Effector memory CD4-positive, alpha-beta T cell (primary cell): ENCODE measurements at places on chromosomes 5 and 9.

DNA sequence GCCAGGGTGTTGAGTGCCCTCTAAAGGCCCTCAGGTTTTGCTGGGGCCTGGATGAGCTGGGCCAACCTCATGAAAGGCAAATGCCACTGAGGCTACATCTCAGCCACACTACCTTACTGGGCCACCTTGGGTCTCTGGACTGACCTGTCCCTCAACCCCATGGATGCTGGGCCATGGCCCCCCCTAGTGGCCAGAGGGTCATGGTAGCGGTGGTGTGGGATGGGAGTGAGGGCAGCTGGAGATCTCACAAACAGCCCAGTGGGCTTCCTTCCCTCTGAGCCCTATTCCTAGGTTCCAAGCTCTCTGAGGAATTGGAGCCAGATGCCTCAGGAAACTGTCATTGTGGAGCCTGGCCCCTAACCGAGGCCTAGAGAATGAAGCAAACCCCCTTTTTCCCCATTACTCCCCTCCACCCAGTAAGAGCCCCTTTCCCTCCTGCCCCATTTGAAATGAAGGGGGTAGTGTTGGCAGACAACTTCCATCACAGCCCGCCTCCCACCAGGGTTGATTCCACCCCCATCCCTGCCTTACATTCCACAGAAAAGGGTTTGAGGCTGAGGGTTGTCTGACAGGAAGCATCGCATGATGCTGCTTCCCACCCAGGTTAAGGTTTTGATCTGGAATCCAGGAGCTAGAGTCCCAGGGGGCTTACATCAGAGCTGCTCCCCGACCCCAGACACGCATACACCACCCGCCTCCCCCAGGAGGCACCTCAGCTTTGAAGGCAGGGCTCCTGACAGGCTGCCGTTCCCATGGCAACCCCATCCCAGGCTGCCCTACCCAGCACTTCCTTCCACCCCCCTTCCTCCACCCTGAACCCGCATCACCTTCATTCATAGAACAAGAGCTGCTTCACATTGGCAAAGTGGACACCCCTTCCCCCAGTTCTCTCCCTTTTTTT lies 63.9 kb downstream of the PCDH1 start:
- H3K4me3 ChIP-seq, result no peak overlapping the region
- H3K36me3 ChIP-seq, result no peaks in the 10 kb centered on the region
- H3K4me1 ChIP-seq, result no peaks in the 10 kb centered on the region
- peaks cover 12% of the 10 kb centered on the region for H3K27me3 ChIP-seq
- H3K27ac ChIP-seq, result no peak overlapping the region

GRCh38 chr5:173697931-173698579 lies 81.6 kb upstream of the BOD1 start:
- H3K4me3 ChIP-seq, result no peak overlapping the region
- no peak for DNase-seq
- no peaks in the 10 kb centered on the region for H3K36me3 ChIP-seq
- H3K27me3 ChIP-seq, result no peaks in the 10 kb centered on the region
- no peak overlapping the region for H3K27ac ChIP-seq

DNA sequence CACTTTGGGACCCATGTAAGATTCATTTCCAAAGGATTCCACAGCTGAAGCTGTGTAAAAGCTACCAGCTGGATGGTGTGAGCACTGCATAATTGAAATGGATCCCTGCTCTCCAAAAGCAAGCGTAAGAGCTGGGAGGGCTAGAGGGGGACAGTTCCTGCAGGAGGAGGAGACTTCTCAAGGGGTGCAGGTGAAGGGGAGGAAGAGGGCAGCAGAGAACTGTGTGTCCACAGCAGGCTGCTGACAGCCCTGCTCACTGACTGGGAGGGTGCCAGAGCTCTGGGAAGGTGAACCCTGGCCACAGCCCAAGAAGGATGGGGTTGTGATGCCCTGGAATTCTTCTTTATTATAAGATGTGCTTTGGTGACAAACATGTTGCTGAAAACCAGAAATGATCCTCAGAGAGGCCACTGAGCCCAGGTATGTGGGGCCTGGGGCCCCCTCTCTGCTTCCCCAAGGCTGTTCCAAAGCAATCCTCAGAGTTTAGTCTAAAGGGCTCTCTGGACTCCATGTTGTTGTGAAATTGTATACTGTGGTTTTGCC lies 112.8 kb upstream of the SLC25A48 start:
- no peaks in the 10 kb centered on the region for H3K4me1 ChIP-seq
- no peak overlapping the region for H3K4me3 ChIP-seq
- H3K36me3 ChIP-seq, result no peaks in the 10 kb centered on the region
- H3K27ac ChIP-seq, result no peak overlapping the region

- H3K27ac ChIP-seq, result no peak overlapping the region
- no peaks in the 10 kb centered on the region for H3K4me1 ChIP-seq
- DNase-seq, result no peak
- no peaks in the 10 kb centered on the region for H3K27me3 ChIP-seq
- H3K36me3 ChIP-seq, result no peaks in the 10 kb centered on the region
- no peak overlapping the region for H3K4me3 ChIP-seq
Measured at GRCh38 chr9:81522716-81523551, 166.4 kb downstream of the TLE1 start.

DNA sequence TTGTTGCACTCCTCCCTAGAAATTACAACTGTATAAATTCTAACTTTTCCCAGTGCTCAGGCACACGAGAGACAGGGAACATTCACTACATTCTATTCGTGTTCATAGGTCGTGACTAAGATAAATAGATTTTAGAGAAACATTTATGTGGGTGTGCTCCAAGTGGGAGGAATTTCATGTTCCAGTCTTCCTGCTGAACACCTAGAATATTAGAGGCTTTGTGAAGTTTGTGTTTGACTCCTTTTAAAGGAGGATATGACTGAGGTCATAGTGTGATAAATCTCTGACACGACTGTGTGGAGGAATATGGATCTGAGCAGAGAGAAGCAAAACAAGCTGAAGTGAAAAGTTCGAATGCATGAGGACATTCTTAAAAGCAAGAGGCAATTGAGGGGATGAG lies 355.3 kb downstream of the ZSWIM6 start:
- H3K4me3 ChIP-seq, result no peak overlapping the region
- no peaks in the 10 kb centered on the region for H3K27me3 ChIP-seq
- DNase-seq, result no peak
- H3K27ac ChIP-seq, result no peak overlapping the region
- no peaks in the 10 kb centered on the region for H3K4me1 ChIP-seq

- peaks cover 1% of the 10 kb centered on the region for H3K36me3 ChIP-seq
- H3K27me3 ChIP-seq, result no peaks in the 10 kb centered on the region
- H3K4me1 ChIP-seq, result no peaks in the 10 kb centered on the region
- no peak overlapping the region for H3K4me3 ChIP-seq
- DNase-seq, result no peak
Measured at GRCh38 chr5:14842117-14842516, 29.5 kb downstream of the ANKH start.

- no peaks in the 10 kb centered on the region for H3K36me3 ChIP-seq
- no peaks in the 10 kb centered on the region for H3K27me3 ChIP-seq
- H3K4me3 ChIP-seq, result no peak overlapping the region
- no peak overlapping the region for H3K27ac ChIP-seq
Measured at GRCh38 chr9:8876303-8876702, 1076.7 kb upstream of the DMAC1 start.

- H3K4me1 ChIP-seq, result no peaks in the 10 kb centered on the region
- H3K36me3 ChIP-seq, result no peaks in the 10 kb centered on the region
- DNase-seq, result no peak
- no peak overlapping the region for H3K27ac ChIP-seq
Measured at GRCh38 chr9:29717631-29718030, 2144.3 kb upstream of the C9orf72 start.

GRCh38 chr5:92147266-92147665 lies 764.1 kb upstream of the ARRDC3 start:
- DNase-seq, result no peak
- H3K4me1 ChIP-seq, result no peaks in the 10 kb centered on the region
- H3K27me3 ChIP-seq, result no peaks in the 10 kb centered on the region
- no peaks in the 10 kb centered on the region for H3K36me3 ChIP-seq

GRCh38 chr5:125587631-125588030 lies 835.6 kb upstream of the GRAMD2B start:
- H3K4me3 ChIP-seq, result no peak overlapping the region
- no peaks in the 10 kb centered on the region for H3K36me3 ChIP-seq
- no peaks in the 10 kb centered on the region for H3K27me3 ChIP-seq
- H3K4me1 ChIP-seq, result no peaks in the 10 kb centered on the region

DNA sequence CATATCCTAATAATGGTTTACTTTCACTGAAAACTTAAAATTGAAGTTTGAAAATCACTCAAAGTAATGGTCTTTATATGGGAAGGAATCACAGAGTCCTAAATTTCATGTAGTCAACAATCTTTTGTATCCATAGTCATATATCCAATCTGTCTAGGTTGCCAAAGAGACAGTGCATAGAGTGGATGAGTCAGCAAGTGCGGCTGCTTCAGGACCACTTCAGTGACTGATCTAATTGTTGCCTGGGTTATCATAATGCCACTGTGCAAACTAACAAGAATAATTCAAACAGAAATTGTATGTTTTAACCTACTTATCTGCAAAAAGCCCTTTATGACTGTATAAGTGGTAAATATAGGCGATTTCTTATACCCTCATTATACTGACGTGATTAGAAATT lies 211.3 kb upstream of the PRR16 start:
- H3K27me3 ChIP-seq, result no peaks in the 10 kb centered on the region
- no peak overlapping the region for H3K27ac ChIP-seq
- H3K4me3 ChIP-seq, result no peak overlapping the region
- H3K4me1 ChIP-seq, result no peaks in the 10 kb centered on the region
- DNase-seq, result no peak

DNA sequence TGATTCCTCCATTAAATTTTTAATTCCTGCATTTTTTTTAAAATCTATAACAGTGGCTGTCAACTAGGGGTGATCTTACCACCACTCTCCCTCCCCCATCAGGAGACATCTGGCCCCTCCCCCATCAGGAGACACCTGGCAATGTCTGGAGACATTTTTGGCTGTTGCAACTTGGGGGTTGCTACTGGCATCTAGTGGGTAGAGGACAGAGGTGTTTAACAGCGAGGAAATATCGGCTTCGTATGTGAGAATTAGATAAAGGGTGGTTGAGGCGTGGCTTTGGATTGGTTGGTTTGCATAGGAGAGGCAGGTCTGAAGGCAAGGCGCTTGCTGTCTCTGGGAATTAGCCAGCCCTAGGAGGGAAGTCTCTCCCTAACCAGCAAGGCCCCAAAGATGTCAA lies 10.5 kb downstream of the CDHR2 start:
- peaks cover 17% of the 10 kb centered on the region for H3K4me1 ChIP-seq
- H3K27ac ChIP-seq, result no peak overlapping the region
- H3K36me3 ChIP-seq, result no peaks in the 10 kb centered on the region

DNA sequence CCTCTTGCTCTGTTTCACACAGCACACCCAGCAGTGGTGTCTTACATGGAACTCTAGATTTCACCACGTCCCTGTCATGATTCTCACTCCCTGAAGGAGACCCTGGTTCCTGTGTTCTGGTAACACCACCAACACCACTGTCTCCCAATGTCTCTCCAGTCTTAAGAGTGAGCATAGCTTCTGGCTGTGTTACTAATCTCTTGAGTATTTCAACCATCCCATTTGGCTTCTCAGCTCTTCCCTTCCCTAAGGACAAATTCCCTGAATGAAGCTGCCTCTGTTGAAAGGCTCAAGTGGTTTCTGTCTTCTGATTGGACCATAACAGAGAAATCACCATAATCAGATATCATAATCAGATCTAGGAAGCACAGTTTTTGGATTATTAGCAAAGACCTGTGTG lies 311.8 kb downstream of the DNAH5 start:
- no peaks in the 10 kb centered on the region for H3K27me3 ChIP-seq
- no peaks in the 10 kb centered on the region for H3K36me3 ChIP-seq

DNA sequence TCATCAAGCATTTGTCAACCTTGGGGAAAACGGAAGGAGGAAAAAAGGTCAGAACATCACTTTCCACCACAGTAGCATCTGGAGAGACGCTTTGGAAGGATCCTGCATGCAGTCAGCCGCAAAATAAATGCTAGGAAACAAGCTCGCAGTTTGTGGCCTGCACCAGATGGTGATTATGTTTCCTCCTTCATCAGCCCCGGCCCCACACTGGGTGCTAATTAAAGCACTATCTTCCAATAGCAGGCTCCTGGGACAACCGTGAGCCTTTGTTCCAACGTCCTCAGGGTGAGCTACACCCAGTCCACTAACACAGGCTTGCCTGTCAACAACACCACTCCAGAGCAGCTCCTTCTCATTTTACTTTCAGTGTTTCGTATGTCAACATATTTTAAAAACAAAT lies 64.0 kb downstream of the RNF130 start:
- no peaks in the 10 kb centered on the region for H3K27me3 ChIP-seq
- no peak overlapping the region for H3K27ac ChIP-seq
- no peaks in the 10 kb centered on the region for H3K36me3 ChIP-seq
- no peak overlapping the region for H3K4me3 ChIP-seq
- no peaks in the 10 kb centered on the region for H3K4me1 ChIP-seq

DNA sequence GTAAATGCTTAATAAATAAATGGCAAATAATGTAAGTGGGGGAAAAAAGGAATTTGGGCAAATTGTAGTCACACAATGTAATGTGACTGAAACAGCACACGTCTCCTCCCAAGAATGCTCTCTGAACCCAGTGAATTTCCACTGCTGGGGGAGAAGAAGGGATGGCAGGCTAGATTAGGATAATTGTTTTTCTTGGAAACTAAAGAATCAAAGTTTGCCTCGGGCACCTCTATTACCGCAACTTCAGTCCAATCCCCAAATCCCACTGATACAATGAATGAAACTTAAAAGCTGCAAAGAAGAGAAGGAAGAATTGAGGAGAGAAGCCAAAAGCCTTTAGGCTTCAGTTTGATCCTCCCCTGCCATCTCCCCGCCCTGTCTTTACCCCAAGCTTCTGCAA lies 423.2 kb upstream of the PAPPA start:
- H3K27ac ChIP-seq, result no peak overlapping the region
- H3K27me3 ChIP-seq, result no peaks in the 10 kb centered on the region
- no peak for DNase-seq
- H3K36me3 ChIP-seq, result no peaks in the 10 kb centered on the region
- no peaks in the 10 kb centered on the region for H3K4me1 ChIP-seq

DNA sequence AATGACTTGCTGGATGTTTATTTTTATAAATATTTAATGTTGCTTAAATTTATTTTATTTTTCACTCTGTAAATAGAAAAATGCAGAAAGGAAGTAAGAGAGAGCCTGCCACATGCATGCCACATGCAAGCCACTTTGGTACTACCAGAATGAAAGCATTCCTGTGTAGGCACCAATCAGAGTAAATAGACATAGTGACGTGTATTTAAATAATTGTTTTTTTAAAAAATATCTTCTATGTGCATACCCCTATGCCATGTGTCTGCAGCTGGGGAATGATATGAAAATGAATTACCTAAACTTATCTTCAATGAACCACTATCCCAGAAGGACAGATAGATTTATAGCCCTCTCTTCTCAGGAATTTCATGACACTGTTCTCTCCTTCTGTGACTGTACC lies 651.5 kb upstream of the RIOK2 start:
- no peaks in the 10 kb centered on the region for H3K27me3 ChIP-seq
- H3K27ac ChIP-seq, result no peak overlapping the region
- H3K4me3 ChIP-seq, result no peak overlapping the region
- H3K4me1 ChIP-seq, result no peaks in the 10 kb centered on the region

DNA sequence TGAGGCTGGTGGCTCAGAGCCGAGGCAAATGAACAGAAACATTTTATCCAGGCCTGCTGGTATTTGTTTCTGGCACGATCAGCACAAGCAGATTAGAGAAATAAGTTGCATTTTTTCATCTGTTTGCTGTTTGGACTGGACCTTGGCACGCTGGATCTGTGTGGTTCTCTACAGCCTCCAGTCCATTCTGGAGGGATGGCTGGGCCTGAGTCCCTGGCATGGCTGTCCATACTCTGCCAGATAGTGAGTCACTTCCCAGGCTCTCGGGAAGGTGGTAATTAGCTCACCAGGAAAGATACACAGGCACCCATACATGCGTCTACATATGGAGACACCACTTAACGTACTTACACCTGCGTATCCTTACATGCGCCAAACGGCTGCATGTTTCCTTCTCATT lies 78.6 kb downstream of the SPRY4 start:
- no peak overlapping the region for H3K27ac ChIP-seq
- H3K4me3 ChIP-seq, result no peak overlapping the region
- H3K36me3 ChIP-seq, result no peaks in the 10 kb centered on the region
- H3K4me1 ChIP-seq, result no peaks in the 10 kb centered on the region
- no peaks in the 10 kb centered on the region for H3K27me3 ChIP-seq
- no peak for DNase-seq
